ENCODE measurements at places on chromosomes 4 and X. TPM values are rescaled to one million over a fixed set of nuclear protein-coding genes. Genes with fewer than 3 reads are reported as not detected.

Gene RHOXF1
- 2.5 TPM for polyA plus RNA-seq

Gene EXOC1L
- polyA plus RNA-seq = not detected

Gene KDR
- polyA plus RNA-seq = 48.7 TPM

Gene SFRP2
- polyA plus RNA-seq = 15.9 TPM

Gene N4BP2
- polyA plus RNA-seq = 27.8 TPM

Gene PGM2
- polyA plus RNA-seq = 38.8 TPM

Gene TBC1D9
- 55.5 TPM for polyA plus RNA-seq

Gene DBET
- polyA plus RNA-seq = not detected

Gene SMAD1
- 69.4 TPM for polyA plus RNA-seq

Gene IL21
- not detected for polyA plus RNA-seq

Gene ANOS1
- polyA plus RNA-seq = 7.3 TPM

Data from left renal cortex interstitium (tissue), 4 donors.